Activated T-cell treated with anti-CD3 and anti-CD28 coated beads for 1 hour (primary cell): ENCODE measurements at places on chromosomes 1 and 21.
A peak's percentile ranks its signal among the peaks of the same experiment; 100 is the strongest.

DNA sequence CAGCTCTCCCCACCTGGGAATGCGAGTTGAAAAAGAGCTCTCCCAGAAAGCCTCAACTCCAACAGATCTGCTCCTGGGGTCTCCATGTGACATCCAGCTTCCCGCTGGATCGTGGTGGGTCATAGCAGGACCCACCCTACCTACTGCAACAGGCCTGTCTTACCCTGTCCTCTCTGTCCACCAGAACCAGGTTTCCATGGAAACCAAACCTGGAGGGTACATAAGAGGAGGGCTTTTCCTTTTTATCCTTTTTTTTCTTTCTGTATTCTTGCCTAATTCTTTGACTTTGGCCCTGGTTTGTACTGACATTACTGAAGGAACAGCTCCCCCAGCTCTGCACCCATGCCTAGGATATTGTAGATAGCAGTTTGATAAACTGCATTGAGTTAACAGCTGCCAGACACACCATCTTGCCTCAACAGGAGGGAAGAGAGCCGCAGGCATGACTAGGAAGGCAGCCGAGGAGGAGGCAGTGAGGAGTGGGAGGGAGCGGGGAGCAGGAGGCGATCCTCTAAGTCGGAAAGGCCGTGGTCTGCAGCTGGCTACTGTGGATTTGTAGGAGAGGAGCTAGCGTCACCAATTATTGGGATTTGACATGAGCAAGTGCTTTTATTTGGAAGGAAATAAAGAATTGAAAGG lies 9.7 kb upstream of the FMOD start:
- no peak for DNase-seq

DNA sequence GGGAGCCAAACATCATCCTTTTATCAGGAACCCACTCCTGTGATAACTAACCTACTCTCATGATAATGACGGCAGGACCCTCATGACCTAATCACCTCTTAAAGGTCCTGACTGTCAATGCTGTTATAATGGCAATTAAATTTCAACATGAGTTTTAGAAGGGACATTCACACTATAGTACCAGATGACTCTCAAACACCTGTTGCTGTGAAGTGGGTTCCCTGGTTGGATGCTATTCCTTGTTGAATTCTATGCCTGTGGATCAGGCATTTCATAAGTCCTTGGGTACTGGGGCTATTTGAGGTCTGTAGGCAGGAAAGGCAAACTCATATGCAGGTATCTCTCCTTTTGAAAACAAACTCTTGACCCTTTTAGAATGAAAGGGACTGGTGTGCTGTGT lies 7.5 kb upstream of the ZSWIM5 start:
- no peak for DNase-seq

- DNase-seq: no peak
These were observed 66.0 kb downstream of the BACE2 start for GRCh38 chr21:41233916-41234315.

DNA sequence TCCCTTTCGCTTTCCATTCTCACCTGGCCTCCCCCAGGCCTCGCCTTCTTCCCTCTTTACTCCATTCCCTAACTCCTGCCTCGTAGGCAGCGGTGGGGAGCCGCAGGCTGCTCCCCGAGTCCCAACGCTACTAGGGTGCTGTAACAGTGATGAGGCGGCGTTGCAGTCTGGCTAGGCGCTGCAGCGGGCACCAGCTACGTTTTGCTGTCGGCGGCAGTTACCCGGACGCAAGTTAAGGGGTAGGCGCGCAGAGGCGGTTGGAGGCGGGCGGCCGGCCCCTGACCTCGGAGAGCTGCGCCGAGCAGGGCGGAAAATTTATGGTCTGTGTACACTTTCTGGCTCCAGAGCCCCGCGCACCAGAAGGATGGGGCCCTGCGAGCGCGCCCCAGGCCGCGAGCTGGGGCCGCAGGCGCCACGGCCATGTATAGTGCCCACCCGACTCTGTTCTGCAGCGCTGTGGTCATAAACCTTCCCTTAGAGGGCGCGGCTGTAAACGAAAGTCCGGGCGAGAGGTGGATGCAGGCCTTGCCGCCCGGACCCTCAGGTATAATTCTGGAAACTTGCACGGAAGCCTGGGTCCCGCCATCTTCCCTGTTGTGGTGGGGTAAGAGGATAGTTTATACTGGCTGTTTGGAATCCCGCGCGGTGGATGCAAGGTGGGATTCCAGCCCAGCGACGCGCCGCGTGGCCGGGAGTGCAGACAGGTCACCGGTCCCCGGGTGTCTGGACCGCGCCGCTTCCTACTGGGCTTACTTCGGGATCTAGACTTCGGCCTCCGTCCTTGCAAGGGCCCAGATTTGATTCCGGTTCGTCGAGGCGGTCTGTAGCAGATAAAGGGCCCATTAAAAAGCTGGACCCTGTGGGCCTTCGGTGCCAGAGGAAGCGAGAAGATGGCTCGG lies 15.0 kb downstream of the HLX start:
- no peak for DNase-seq

GRCh38 chr1:77533660-77534305 lies 148.7 kb downstream of the ZZZ3 start:
- peak; percentile 48 for DNase-seq

- DNase-seq: no peak
These were observed 15.9 kb upstream of the PADI1 start for GRCh38 chr1:17188889-17189631.

- no peak for DNase-seq
These were observed 29.4 kb downstream of the KCNK2 start for GRCh38 chr1:215111916-215112315.

DNA sequence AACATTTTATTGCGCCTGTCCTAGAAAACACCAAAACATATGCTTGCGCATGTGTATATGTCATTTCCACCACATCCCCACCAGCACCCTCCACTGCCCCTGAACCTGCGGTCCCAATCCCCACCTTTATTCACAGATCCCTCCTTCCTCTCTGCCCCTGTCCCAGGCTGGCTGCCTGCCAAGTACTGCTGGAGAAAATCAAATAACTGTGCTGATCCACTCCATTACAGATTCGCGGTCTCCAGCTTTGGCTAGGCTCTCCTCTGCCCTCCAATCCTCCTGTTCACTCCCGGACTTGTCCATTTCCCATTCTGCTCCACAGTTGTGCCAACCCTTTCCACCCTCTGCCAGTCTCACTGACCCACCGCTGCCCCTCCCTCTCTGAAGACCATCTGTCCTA lies 59.3 kb upstream of the GJB5 start:
- no peak for DNase-seq

DNA sequence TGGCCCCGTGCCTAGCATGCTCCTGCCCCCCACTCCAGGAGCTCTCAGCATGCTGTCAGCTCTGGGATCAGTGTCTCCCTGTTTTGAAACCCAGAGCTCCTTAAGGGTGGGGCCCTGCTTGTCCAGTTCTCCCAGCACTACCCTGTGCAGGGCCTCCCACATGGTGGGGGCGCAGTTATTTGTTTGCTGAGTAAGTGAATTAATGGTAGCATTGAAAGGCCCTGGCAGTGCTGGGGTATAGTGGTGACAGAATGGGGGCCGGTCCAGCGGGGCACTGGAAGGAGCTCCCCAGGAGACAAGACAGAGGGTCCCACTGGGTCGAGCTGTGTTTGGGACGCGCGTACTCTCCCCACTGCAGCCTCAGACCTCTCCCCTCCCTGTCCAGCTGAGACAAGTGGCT lies 99.9 kb downstream of the NPHP4 start:
- DNase-seq: no peak

DNA sequence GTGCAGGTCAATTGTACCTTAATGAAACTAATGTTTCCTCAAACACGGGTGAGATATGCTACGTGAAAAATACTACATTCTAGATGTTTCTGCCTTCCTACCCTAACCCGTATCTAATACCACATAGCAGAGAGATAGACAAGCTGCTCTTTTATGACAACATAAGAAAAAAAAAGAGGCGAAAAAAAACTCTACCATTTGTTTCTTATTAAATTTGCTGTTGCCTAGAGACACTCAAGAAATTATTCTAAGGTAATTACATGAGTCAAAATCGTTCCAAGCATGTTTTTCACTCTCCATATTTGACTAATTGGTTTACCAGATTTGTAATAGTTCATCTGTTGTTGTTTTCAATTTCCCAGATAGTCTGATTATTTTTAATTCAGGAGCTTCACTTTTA lies 27.4 kb downstream of the PALMD start:
- DNase-seq: no peak

DNA sequence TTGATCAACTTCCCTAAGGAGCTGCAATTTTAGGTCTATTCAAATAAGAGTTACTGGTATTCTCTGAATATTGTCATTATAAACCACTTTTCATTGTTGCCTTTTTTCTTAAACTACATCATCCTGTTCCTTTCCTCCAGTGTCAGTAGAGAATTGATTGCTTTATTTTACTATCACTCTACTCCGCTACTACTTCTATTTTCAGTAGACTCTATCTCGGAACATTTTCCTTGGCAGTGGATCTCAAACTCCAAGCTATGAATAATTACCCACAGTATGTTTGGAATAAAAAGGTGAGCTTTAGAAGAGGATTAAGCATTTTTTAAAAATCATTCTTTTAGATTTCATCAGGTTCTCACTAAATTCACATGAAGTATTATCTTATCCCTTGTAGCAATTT lies 224.9 kb downstream of the GREM2 start:
- no peak for DNase-seq
